Amygdala (tissue), 56 donors: ENCODE measurements at places on chromosomes 11 and 22.

DNA sequence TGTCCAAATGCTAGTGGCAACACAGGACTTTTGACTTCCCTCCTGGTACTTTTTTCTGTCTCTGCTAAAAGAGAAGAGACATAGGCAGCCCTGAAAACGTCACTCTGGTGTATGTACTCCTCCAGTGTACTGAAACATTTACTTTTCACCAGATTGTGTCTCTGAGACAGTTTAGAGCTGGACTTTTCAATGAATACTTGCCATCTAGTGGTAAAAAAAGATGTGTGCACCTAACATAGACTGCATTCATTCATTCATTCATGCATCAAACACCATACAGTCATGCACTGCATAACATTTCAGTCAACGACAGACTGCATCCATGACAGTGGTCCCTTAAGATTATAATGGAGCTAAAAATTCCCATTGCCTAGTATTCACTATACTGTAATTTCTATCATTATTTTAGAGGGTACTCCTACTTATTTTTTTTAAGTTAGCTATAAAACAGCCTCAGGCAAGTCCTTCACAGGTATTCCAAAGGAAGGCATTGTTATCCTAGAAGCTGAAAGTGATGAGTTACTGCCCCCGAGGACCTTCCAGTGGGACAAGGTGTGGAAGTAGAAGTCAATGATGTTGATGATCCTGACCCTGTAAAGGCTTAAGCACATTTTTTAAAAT, 186.2 kb downstream of the SPON1 start:
- DNase-seq: no peak

- DNase-seq: no peak
Observed at GRCh38 chr11:60512651-60513225, 2.5 kb upstream of the MS4A13 start.

DNA sequence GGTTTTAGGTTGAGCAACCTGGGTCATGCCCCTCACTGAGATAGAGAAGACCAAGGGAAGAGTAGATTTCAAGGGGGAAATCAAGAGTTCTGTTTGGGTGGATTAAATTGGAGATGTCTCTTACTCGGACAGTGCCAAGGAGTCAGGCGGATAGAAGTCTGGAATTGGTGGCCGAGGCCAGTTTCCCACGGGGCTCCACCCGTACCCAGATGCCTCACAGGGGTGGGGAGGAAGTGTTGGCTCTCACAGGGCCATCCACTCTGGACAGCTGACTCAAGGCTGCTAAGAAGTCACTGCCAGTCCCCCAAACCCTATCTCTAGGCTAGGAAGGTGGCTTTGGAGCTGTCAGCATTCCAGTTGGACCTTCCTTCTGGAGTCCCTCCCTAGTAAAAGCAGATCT, 79.1 kb upstream of the TIMP3 start:
- no peak for DNase-seq

- DNase-seq: no peak
Observed at GRCh38 chr11:44629732-44630345, 64.4 kb downstream of the CD82 start.

- DNase-seq: no peak
Observed at GRCh38 chr11:46659908-46660307, 40.5 kb downstream of the ARHGAP1 start.
